Activated naive CD4-positive, alpha-beta T cell (primary cell): ENCODE measurements at places on chromosomes 12 and 14.

- no peak for DNase-seq
These were observed 15.5 kb downstream of the XPOT start for GRCh38 chr12:64419696-64420095.

GRCh38 chr14:53020193-53020932, 69.5 kb upstream of the FERMT2 start:
- no peak for DNase-seq

- DNase-seq = no peak
These were observed 8.4 kb upstream of the CTDSP2 start for GRCh38 chr12:57854965-57855364.

GRCh38 chr14:86464341-86464740, 934.4 kb downstream of the FLRT2 start:
- DNase-seq = no peak

GRCh38 chr14:61342932-61343331, 21.6 kb downstream of the PRKCH start:
- DNase-seq = no peak

GRCh38 chr12:23002381-23002780, 377.4 kb downstream of the ETNK1 start:
- DNase-seq = no peak

DNA sequence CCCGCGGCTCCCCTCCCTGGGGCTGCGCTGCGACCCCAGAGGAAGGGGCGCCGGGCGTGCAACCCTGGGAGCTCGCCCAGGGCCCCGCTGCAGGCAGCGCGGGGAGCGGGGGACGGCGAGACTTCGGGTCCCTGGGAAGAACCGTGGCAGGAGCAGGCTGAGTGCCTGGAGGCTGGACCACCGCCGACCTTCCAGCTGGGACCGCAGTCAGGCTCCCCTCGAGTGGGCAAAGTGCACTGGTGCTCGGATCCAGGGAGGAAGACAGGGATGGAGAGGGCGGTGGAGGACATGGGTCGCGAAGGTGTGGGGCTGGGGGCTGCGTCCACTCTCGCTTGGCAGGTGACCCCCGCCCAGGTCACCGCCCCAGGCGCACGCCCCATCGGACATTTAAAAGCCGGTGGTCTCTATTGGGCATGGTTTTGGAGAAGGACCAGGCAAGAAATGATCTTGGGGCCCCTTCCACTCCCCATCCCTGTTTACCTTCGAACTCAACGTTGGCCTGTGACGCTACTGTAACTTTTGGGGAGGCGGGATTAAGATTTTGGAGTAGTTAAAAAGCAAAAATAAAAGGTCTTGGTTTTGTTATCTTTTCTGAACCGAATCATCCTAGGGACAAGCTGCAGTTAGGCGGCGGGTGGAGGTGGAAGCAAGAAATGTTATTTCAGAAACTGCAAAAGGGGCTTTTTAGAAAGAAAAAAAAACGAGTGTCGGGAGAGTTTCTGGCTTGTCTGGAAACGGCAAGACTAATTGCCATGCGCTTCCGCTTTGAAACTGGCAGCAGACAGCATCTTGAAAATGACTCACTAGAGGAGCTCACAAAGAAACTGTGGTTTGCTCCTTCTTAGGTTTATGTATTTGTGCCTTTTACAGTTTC, 1.0 kb downstream of the ELK3 start:
- DNase-seq = peak; percentile 55

- no peak for DNase-seq
These were observed 104.0 kb upstream of the FRMD6 start for GRCh38 chr14:51547701-51548100.

- DNase-seq = no peak
These were observed 60.0 kb downstream of the AACS start for GRCh38 chr12:125125271-125125670.

DNA sequence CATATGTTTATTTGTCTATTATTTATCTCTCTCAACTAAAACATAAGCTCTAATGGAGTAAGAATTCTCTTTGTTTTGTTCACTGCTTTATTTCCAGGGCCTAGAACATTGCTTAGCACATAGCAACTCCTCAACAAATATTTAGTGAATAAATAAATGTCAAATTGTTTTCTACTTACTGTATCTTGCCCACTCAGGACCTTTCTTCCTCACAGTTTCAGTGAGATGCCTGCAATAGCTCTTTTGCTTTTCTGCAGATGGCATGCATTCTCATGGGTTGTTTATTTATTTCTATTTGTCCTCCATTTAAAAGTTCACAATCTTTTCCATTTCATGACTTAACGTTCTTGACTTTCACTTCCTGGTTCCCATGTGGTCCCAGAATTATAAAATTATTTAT, 94.9 kb upstream of the TTC7B start:
- no peak for DNase-seq

GRCh38 chr14:103641161-103641560, 12.2 kb downstream of the KLC1 start:
- no peak for DNase-seq

GRCh38 chr14:88203291-88203690, 119.8 kb downstream of the KCNK10 start:
- no peak for DNase-seq

DNA sequence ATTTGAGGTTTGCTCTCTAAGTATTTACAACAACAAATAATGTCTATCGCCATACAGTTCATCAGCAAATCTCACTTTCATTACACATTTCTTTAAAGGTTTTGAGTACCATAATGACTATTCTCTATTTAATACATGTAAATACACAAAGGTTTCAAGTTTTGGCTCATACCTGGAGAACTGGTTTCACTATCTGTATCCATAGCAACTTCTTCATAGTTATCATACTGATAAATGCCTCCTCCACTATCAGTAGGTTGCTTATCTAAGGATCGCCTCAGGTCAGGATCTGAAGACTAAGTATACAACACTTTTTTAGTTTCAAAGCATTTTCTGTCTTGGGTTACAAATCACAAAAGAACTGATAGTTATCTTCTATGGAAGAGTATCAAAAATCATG, 21.4 kb downstream of the ZFC3H1 start:
- DNase-seq = no peak

GRCh38 chr12:119117936-119118335, 60.8 kb upstream of the HSPB8 start:
- no peak for DNase-seq

DNA sequence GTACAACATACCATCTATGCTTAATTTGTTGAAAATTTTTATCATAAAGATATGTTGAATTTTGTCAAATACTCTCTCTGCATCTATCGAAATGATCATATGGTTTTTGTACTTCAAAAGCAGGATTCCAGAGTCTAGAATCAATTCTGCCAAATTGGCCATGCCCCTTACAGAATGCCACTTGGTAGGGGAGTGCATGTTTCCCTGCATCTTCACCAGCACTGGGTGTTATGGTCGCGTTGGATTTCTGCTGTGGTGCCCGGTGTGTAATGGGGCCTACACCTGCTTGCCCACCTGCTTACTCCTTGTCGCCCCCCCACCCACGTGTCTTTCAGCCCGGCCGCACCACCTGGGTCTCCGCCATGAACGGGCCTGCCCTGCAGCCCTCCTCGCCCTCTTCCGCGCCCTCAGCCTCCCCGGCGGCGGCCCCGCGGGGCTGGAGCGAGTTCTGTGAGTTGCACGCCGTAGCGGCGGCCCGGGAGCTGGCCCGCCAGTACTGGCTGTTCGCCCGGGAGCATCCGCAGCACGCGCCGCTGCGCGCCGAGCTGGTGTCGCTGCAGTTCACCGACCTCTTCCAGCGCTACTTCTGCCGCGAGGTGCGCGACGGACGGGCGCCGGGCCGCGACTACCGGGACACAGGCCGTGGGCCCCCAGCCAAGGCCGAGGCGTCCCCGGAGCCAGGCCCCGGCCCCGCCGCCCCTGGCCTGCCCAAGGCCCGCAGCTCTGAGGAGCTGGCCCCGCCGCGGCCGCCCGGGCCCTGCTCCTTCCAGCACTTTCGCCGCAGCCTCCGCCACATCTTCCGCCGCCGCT, 12.3 kb downstream of the SH2B3 start:
- no peak for DNase-seq

DNA sequence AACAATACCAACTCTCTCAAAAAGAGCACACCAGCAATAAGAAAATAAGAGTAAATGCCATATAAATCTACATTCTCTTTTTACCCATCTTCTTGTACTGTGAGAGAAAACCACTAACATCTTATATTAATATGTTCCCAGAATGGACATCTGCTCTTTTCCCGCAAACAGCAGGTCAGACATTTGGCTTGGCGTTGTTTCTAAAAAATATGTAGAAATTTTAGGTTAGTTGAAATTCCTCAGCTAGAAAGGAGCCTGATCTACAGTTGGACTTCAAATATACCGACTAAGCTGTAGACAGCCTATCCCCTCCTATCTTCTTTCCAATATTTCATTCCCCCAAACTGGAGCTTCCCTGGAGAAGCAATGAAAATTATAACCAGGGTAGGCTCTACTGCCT, 88.7 kb downstream of the PPP2R5E start:
- DNase-seq = no peak

DNA sequence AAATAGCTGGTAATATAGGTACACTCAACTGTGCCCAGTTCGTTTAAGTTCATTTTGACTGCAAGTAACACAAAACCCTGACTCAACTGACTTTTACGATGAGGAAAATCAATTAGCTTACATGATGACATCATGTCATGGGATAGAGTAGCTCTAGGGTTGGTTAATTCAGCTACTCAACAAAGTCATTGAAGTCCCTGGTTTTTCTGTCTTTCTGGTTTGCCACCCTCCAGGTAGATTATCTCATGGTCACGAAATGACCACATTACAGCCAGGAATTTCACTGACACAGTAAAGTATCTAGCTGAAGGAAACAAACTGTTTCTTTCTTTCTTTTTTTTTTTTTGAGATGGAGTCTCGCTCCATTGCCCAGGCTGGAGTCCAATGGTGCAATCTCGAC, 68.5 kb upstream of the FUT8 start:
- DNase-seq = no peak

GRCh38 chr12:27965411-27965810, 7.1 kb downstream of the PTHLH start:
- no peak for DNase-seq

- no peak for DNase-seq
These were observed 639 bp downstream of the FZD10 start for GRCh38 chr12:130162745-130163460.
